ENCODE measurements at places on chromosomes 4 and X.

DNA sequence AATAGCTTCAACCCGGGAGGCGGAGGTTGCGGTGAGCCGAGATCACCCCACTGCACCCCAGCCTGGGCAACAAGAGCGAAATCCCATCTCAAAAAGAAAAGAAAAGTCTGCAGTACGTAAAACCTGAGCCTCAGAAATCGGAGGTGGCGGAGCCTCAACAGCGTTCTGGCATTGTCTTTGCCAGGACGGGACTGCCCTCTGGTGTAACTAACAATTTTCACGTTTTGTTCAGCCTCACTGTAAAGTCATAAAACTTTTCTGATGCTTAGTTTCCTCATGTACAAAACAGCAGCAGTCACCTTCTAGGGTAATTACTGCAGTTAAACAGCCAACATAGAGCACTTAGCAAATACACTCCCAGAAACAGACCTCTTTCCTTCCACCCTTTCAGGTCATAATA lies 121.7 kb downstream of the RBM47 start:
- H3K4me1 ChIP-seq, result peaks cover 10% of the 10 kb centered on the region
- no peak overlapping the region for H3K4me3 ChIP-seq
- no peak overlapping the region for H3K27ac ChIP-seq

GRCh38 chr4:124092541-124092984 lies 620.0 kb downstream of the ANKRD50 start:
- H3K27ac ChIP-seq, result no peak overlapping the region
- H3K4me3 ChIP-seq, result no peak overlapping the region
- H3K36me3 ChIP-seq, result no peaks in the 10 kb centered on the region
- DNase-seq, result no peak
- no peaks in the 10 kb centered on the region for H3K27me3 ChIP-seq

- H3K27me3 ChIP-seq, result no peaks in the 10 kb centered on the region
- no peak for DNase-seq
- H3K4me1 ChIP-seq, result no peaks in the 10 kb centered on the region
- H3K27ac ChIP-seq, result no peak overlapping the region
- no peak overlapping the region for H3K4me3 ChIP-seq
Observed at GRCh38 chrX:43836435-43837184, 45.6 kb downstream of the MAOB start.

GRCh38 chr4:71113294-71113693 lies 119.8 kb downstream of the DCK start:
- no peak overlapping the region for H3K27ac ChIP-seq
- no peaks in the 10 kb centered on the region for H3K36me3 ChIP-seq
- no peaks in the 10 kb centered on the region for H3K27me3 ChIP-seq
- H3K4me3 ChIP-seq, result no peak overlapping the region
- DNase-seq, result no peak

DNA sequence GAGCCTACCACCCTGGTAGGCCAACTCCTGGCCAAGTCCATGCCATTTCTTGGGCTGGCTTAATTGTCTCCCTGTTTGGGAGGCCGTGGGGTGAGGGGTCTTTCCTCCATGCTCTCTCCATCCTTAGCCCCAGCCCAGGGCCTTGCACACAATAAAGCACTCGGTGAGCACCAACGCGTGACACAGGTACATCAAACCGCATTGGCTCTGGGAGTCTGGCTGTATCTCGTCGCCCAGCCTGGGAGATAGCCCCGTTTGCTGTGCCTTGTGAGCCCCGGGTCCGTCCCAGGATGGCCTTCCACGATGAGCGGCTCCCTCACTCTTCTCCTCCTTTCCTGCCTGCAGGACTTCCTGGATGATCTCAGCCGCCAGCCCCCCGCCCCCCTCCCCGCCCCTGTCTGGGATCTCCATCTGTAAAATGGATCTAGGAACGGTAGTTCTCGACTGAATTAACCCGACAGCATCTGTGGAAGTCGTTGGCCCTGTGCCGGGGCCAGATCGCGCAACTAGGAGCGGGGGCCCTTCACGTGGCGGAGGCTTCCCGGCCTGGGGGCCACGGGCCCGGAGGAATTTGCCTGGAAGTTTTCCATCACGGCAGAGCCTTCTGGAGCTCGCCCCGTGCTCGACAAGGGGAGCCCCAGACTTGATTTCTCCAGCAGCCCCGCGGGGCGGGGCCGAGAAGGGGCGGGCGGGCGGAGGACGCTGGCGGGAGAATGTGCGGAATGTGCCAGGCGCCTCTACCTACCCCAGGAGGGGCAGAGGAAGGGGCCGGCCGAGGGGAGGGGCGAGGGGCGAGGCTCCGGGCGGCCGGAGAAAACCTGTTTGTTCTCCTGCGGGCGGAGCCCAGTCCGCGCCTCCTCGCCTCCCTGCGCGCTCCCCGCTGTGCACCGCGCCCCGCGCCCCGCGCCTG lies at the start of gene ZNF185:
Gene ZNF185 (plus strand): TSS at position 846 of the 910 bp plus-strand sequence. CDS start 16,423 bp downstream, outside the sequence.
- peaks cover 14% of the 10 kb centered on the region for H3K27me3 ChIP-seq
- no peaks in the 10 kb centered on the region for H3K4me1 ChIP-seq
- peak; percentile 8 for DNase-seq
- H3K4me3 ChIP-seq, result no peak within 1 kb of the TSS

DNA sequence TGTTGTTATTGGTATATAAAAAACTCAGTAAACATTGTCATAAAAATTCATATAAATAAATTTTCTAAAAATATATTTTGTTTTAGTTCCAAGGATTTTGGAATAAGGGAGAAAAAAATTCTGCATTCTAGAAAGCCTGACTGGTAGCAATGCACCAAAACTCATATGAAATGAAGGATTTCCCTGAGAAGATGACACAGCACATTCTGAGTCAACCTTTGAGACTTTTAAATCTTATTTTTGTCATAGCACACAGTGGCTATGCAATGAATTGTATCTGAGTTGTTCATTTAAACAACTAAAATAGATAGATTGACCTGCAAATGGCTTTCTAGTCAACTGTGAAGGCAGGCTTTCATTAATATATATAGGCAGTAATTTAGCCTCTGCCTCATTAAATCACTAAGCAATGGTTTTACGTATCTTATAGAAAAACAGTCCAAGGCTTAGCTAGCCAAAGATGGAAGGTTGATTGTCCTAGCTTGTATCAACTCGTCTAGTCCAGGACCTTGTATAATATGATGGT lies 239.1 kb upstream of the NEIL3 start:
- H3K36me3 ChIP-seq, result no peaks in the 10 kb centered on the region
- DNase-seq, result no peak
- no peaks in the 10 kb centered on the region for H3K4me1 ChIP-seq
- no peak overlapping the region for H3K4me3 ChIP-seq
- H3K27me3 ChIP-seq, result no peaks in the 10 kb centered on the region
- H3K27ac ChIP-seq, result no peak overlapping the region

DNA sequence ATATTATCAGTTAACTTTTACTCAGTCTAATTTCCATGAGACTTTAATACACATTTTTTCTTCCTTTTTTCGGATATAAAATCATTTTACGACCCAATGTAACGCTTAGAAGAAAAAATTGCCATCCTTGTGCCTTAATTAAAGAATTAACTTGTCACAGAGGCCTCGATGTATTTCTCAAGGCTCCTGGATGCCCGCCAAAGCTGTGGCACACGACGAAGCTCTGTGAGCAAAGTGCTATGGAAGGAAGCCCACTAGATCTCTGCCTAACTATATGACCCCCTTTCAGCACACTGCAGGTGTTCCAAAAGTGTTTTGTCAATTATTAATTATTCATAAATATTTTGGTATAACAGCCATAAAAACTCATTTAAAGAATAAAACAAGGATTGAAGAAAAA lies 54.4 kb downstream of the TAPT1 start:
- H3K4me3 ChIP-seq, result no peak overlapping the region
- no peak for DNase-seq
- no peaks in the 10 kb centered on the region for H3K27me3 ChIP-seq
- no peaks in the 10 kb centered on the region for H3K4me1 ChIP-seq

GRCh38 chr4:158823461-158823873 lies 54.6 kb downstream of the FNIP2 start:
- H3K27ac ChIP-seq, result no peak overlapping the region
- no peak overlapping the region for H3K4me3 ChIP-seq
- DNase-seq, result no peak
- H3K27me3 ChIP-seq, result no peaks in the 10 kb centered on the region

GRCh38 chrX:31266203-31267076 lies 194.6 kb upstream of the FTHL17 start:
- peak overlapping the region; percentile 32 for H3K4me3 ChIP-seq
- H3K27ac ChIP-seq, result no peak overlapping the region
- peaks cover 33% of the 10 kb centered on the region for H3K27me3 ChIP-seq
- peak; percentile 5 for DNase-seq
- H3K36me3 ChIP-seq, result no peaks in the 10 kb centered on the region

GRCh38 chrX:19388741-19389140 lies 45.0 kb downstream of the PDHA1 start:
- H3K4me1 ChIP-seq, result no peaks in the 10 kb centered on the region
- no peak overlapping the region for H3K4me3 ChIP-seq
- no peaks in the 10 kb centered on the region for H3K36me3 ChIP-seq
- no peaks in the 10 kb centered on the region for H3K27me3 ChIP-seq
- no peak overlapping the region for H3K27ac ChIP-seq
- no peak for DNase-seq

- no peak overlapping the region for H3K4me3 ChIP-seq
- H3K27me3 ChIP-seq, result no peaks in the 10 kb centered on the region
- DNase-seq, result no peak
- no peaks in the 10 kb centered on the region for H3K36me3 ChIP-seq
Observed at GRCh38 chr4:40990236-40990898, 224.0 kb downstream of the APBB2 start.

GRCh38 chr4:108213308-108213707 lies 44.6 kb upstream of the LEF1 start:
- no peak overlapping the region for H3K27ac ChIP-seq
- H3K4me1 ChIP-seq, result peaks cover 16% of the 10 kb centered on the region
- no peak for DNase-seq
- H3K36me3 ChIP-seq, result peaks cover 11% of the 10 kb centered on the region
- H3K4me3 ChIP-seq, result no peak overlapping the region

- peak; percentile 3 for DNase-seq
- H3K36me3 ChIP-seq, result no peaks in the 10 kb centered on the region
- H3K27me3 ChIP-seq, result no peaks in the 10 kb centered on the region
- no peak overlapping the region for H3K27ac ChIP-seq
Observed at GRCh38 chrX:17046478-17047097, 100.1 kb downstream of the REPS2 start.

GRCh38 chrX:132146456-132146855 lies 18.6 kb upstream of the FRMD7 start:
- no peaks in the 10 kb centered on the region for H3K36me3 ChIP-seq
- H3K4me1 ChIP-seq, result no peaks in the 10 kb centered on the region
- DNase-seq, result no peak
- no peak overlapping the region for H3K4me3 ChIP-seq
- peaks cover 4% of the 10 kb centered on the region for H3K27me3 ChIP-seq
- no peak overlapping the region for H3K27ac ChIP-seq

DNA sequence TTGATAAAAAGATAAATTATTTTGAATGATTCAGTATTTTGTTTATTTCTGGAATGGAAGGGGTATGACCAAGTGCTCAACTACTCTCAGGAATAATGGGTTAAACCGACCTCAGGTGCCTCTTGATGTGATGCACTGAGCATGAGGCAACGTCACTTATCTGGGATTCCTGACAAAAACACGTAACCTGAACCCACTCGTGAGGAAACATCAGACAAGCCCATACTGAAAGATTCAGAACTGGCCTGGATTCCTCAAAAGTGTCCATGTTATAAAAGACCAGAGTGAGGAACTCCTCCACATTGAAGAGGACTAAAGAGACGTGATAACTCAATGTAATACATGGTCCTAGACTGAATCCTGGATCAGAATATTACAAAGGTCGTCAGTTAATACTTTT lies 144.0 kb downstream of the FNIP2 start:
- DNase-seq, result no peak
- H3K4me1 ChIP-seq, result peaks cover 5% of the 10 kb centered on the region
- H3K27ac ChIP-seq, result no peak overlapping the region
- peaks cover 3% of the 10 kb centered on the region for H3K27me3 ChIP-seq
- peaks cover 2% of the 10 kb centered on the region for H3K36me3 ChIP-seq

- peak overlapping the region; percentile 54 for H3K27ac ChIP-seq
- H3K36me3 ChIP-seq, result no peaks in the 10 kb centered on the region
- peak; percentile 33 for DNase-seq
- H3K27me3 ChIP-seq, result no peaks in the 10 kb centered on the region
Observed at GRCh38 chrX:45714866-45715265, 514.2 kb upstream of the DIPK2B start.

DNA sequence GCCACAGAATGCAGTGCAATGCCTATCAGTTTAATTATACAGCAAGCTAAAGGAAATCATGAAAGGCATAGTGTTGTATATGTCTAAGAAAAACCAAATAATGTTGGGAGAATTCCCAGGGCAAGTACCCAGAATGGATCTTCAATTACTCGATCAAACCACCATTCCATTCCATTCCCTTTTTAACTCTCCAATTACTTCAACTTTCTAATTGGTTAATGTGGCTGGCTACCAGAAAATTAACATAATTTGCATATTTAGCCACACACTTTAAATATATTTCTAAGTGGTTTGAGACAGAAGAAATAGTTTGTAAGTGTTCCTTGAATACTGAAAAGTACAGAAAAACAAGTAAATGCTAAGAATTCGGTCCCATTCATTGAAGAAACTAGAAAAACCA lies 111.5 kb upstream of the NAP1L5 start:
- no peak for DNase-seq
- peaks cover 6% of the 10 kb centered on the region for H3K4me1 ChIP-seq
- H3K27ac ChIP-seq, result no peak overlapping the region

DNA sequence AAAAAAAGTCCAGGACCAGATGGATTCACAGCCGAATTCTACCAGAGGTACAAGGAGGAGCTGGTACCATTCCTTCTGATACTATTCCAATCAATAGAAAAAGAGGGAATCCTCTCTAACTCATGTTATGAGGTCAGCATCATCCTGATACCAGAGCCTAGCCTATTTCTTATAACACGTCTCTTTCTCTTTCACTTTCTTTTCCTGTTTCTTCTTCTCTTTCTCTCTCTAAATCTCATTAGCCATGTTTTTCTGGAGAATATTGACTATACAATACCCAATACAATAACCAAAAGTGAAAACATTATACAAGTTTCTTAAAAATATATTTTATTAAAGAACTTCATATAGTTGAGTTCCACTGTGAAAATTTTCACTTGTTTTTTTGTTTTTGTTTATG lies 1154.9 kb upstream of the PCDH7 start:
- no peaks in the 10 kb centered on the region for H3K4me1 ChIP-seq
- H3K36me3 ChIP-seq, result peaks cover 1% of the 10 kb centered on the region
- H3K27ac ChIP-seq, result no peak overlapping the region

DNA sequence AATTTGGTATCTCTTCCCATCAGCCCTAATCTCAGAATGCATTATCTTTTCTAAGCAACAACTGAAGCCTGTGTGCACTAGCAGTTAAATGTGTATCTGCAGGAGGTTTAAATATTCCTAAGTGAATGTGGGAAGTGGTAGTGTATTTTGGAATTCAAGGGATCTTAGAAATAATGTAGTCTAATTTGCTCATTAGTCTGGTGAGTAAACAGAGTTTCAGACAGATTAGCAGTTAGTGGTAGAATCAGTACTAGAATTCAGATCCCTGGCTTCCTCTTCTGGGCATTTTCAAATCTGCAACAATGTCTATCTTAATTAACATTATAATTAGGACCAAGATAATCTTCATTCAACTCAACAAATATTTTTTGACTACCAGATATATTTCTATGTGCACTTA lies 11.7 kb upstream of the CXCL2 start:
- no peak overlapping the region for H3K4me3 ChIP-seq
- H3K36me3 ChIP-seq, result no peaks in the 10 kb centered on the region
- no peak for DNase-seq

- H3K36me3 ChIP-seq, result no peaks in the 10 kb centered on the region
Observed at GRCh38 chrX:153781428-153782047, 697 bp downstream of the SRPK3 start.

Measured in activated naive CD8-positive, alpha-beta T cell treated with anti-CD3 and anti-CD28 coated beads for 36 hours (primary cell).